ENCODE measurements at places on chromosomes 6 and 20.

DNA sequence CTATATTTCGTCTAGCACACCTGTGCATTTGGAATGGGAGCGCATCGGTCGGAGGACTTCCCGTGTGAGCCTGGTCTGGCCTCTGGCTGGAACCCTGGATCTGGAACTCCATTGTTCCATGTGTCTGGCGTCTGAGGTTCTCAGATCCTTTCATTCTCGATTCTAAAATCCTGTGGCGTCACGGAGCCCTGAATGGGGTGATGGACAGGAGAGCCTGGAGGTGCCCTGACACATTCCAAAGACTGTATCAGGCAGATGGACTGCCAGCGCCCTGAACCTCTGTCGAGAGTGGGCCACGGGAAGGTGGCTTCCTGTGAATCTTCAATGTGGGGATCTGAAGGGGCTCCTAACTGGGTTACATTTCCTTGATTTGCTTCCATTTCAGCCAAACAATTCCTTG, 20.6 kb downstream of the MYH7B start:
- DNase-seq = no peak

DNA sequence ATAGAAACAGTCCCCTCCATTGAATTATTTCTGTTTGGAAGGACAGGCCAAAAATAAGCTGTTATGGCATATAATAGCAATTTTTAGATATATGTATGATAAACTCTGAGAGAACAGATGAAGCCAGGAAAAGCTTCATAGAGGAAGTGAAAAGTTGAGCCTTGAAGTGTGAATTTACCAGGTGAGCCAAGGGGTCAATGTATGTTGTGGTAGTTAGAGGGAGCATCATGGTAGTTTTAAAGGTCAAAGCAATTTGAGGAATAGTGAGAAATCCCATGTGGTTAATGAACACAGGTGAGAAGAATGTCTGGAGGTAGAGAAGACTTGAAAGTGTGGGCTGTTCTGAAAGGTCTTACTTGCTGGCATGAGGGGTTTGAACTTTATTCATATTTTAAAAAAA, 47.0 kb downstream of the COL19A1 start:
- DNase-seq = no peak

GRCh38 chr20:36043441-36043840, 75.1 kb downstream of the CNBD2 start:
- DNase-seq = no peak

GRCh38 chr6:109447087-109447486, 6.6 kb downstream of the SMPD2 start:
- DNase-seq = no peak

- DNase-seq = no peak
Observed at GRCh38 chr6:7960848-7961247, 50.3 kb upstream of the TXNDC5 start.

DNA sequence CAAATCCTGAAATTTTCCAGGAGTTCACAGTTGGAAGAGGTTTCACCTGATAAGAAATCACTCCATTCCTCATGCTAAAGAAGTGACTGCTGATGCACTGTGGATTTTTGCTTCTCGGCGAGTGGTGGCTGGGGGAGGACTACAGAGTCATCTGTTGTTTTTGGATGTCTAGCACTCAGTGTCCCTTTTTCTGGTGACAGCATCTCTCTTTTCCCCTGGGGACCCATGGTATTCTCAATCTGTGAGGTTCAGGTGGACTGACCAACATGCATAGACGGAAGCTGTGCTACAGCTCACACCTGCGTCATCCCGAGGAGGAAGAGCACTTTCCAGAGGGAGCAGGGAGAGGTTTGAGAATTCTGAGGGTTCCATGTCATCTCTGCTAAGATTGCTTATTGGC, 42.7 kb upstream of the ZNF831 start:
- DNase-seq = no peak

- no peak for DNase-seq
Observed at GRCh38 chr6:10448096-10448495, 33.2 kb upstream of the TFAP2A start.

GRCh38 chr20:46520976-46521579, 7.7 kb upstream of the ZNF334 start:
- DNase-seq = peak; percentile 74

All from NCI-H2171 treated with DMSO at 0.1 percent for 48 hours (cell line).